CD4-positive, alpha-beta T cell treated with Interleukin-12 subunit alpha and Interleukin-12 subunit beta, for 1 hour (primary cell): ENCODE measurements at places on chromosomes 2 and 18.

GRCh38 chr2:26526589-26526988 lies 48.7 kb upstream of the OTOF start:
- DNase-seq: no peak

DNA sequence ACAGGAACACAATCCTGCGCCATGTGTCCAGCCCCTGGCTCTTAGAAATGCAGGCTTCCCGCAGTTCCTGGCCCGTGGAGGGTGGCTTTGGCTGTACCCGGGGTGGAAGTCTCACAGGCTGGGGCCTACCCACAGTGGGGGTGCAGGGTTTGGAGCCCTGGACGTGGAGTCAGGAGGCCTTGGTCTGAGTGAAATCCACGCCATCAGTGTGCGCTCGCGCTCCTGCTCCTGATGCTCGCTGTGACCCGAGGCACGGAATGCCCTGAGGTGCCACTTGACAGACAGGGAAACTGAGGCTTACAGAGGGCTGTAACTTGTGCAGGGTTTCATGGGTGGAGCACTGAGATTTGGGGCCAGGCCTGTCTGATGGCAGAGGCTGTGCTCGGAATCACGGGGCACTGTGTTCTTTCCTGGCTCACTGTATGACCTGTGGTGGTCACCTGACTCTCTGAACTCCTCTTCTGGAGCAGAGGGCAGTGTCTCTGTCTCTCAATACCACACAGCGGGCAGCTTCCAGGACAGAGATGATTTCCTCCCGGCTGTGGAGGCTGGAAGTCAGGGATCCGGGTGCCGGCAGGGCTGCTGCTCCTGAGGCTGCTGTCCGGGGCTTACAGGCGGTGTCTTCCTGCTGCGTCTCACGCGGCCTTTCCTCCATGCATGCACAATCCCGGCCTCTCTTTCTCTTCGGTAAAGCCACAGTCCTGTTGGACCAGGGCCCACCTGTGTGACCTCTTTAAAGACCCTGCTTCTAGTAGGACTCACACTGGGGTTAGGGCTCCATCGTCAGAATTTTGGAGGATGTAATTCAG lies 25.9 kb upstream of the ALLC start:
- no peak for DNase-seq

DNA sequence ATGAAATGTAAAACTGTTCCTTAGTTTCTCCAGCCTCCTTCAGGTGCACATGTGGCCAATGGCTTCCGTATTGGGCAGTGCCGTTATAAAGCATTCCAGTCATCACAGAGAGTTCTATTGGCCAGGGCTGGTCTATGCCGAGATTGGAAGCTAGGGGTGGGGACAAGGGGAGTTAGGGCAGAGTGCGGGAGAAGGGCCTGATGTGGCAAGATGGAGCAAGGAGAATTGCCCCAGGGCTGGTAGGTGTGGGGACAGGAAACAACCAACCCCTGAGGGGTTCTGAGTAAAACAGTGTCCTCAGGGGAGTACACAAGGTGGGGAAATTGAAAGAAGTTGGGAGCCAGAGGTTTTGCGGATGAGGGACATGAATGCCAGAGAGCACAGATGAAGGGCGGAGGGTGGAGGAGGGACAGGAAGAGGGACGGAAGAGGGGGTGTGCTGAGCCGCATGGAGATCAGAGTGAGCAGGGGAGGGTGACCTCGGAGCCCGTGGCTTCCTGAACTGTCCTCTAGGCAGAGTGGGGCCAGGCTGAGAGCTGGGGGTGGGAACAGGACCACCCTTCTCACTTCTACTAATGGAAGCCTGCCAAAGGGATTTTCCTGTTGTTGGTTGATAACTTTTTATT lies 9.1 kb upstream of the ATP6V1C2 start:
- no peak for DNase-seq

DNA sequence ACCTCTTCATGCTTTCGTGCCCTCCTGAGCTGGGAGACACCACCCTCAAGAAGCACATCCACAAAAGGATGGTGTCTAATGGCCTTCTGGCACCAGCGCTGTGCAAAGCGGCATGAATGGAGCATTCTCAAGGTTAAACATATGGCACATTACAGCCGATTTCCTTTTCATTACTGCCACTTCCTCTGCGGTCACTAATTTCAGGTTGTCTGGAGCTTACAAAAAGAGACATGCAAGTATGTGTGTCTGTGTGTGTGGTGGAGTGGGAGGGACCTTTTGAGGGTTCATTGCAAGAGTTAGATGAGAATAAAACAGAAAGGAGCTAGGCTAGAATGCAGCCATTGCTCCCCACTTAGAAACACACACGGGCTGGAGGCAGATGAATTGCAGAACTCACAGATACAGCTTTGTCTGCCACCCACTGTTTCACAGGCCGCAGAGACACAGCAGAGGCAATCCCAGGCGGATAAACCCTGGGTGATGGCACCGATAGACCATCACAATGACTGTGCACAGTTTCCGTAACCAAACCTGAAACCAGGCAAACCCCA lies 76.0 kb downstream of the TGIF1 start:
- DNase-seq: peak; percentile 58

DNA sequence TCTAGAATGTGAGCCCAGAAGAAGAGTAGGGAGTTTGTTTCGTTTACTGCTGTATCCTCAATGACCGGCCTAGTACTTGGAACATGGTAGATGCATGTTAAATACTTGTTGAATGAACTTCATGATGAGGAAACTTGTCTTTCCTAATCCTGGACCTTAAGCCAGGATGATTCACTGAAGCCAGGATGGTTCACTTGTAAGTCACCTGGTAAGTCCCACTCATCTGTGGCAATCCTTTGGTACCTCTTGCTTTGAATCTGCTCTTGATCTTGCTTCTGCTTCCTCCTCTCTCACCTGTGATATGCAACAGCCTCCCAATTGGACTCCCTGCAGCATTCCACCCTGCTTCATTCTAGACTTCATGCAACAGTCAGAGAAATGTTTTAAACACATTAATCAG lies 43.6 kb downstream of the QPCT start:
- no peak for DNase-seq

DNA sequence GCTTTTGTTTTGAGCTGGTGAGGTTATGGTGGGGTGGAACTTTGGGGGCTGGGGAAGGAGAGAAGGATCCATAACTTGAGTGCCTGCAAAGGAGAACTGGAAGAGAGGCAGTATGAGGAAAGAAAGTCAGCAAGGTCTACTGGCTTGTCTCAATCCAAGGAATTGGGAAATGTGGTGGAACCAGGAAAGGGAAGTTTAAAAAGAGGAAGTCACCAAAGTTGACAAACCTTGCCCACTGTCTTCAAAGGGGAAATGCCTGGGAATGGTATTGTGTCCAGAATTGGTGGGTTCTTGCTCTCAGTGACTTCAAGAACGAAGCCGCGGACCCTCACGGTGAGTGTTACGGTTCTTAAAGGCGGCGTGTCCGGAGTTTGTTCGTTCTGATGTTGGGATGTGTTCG lies 304.1 kb upstream of the FAM98A start:
- DNase-seq: no peak

DNA sequence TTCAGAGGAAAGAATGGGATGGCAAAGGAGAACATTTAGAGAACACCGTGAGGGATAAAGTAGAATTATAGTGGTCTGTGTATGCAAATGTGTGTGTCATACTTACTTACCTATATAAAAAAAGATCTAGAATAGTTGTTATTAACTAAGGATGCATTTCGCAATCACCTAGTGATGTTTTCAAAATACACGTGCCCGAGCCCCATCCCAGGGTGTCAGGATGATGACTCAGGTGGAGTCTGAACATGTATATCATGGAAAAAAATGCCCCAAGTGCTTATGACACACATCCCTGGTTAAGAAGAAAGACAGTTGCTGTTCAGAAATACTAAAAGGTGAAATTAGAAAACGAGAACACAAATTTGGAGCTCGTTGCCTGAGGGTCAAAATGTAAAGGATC lies 109.0 kb downstream of the CERS6 start:
- no peak for DNase-seq

DNA sequence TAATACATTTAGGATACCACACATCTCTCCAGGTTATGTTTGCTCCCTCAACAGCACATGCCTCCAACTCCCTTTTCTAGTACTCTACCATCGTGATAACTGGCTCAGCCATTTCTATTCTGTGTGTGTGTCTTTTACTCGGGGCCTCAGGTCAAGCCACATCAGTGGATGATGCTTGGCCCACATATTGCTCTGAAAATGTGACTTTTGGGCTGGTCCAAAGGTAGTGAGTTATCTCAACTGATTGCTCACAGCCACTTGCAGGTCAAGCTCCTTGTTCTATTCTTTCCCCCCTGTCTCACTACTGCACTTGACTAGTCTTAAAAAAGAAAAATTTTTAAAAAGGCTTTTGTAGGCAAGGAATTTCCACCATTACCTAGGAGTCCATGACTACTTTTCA lies 5.5 kb downstream of the DSG4 start:
- no peak for DNase-seq

GRCh38 chr2:62545261-62545660 lies 39.3 kb upstream of the TMEM17 start:
- no peak for DNase-seq

DNA sequence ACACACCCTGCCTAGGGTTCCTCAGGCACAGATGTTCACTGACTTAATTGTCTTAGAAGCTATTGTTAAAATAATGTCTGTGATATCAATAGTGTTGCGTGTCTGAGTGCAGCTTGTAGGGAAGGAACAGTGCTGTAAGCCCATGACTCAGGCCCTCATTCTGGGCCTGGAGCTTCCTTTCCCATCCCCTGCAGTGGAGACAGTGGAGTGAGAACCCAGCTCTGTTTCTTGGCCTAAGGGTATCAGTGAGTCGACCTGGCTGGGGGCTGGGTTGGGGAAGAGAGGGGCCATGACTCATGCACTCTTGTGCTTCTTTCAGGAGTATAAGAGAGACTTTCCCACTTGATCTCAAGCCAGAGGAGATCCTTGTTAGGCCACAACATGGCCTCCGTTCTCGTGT lies 106.8 kb downstream of the HRH4 start:
- DNase-seq: no peak

- no peak for DNase-seq
Measured at GRCh38 chr2:110205660-110206455, 1.0 kb upstream of the NPHP1 start.

DNA sequence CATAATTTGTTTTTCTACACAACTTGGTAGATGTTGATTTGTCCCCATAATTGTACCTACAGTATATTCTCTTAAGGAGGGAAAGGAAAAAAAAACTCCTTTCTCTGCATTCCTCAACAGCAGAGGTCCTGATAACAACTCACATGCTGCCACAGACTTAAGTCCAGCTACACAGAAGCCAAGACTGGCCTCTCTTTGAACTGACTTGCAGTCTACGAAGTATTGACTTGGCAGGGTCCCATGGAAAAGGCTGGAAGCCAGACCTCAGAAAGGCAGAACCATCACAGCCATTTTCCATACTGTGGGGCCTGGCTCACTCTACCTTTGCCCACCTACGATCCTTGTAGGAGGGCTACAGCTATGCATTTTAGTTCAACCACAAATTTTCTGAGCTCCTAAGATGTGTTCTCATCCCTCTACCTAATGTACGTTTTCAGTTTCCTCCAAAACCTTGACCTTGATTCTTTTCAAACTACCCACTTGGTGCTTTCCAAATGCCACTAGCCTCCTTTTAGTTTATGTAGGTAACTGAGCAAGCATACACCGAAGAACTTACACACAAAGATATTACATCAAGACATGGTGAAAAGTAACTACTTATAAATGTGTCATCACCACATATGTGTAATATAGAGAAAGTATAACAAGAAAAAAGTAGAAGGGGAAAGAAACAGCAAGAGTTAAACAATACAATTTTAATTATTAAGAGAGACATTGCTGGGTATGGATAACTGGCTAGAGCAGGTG lies 12.2 kb downstream of the LONRF2 start:
- DNase-seq: no peak

GRCh38 chr2:26455037-26455669 lies 22.8 kb downstream of the OTOF start:
- DNase-seq: no peak

GRCh38 chr2:216339456-216340279 lies 32.6 kb downstream of the MARCHF4 start:
- no peak for DNase-seq

- no peak for DNase-seq
Measured at GRCh38 chr2:68428746-68429145, 38.3 kb downstream of the FBXO48 start.

DNA sequence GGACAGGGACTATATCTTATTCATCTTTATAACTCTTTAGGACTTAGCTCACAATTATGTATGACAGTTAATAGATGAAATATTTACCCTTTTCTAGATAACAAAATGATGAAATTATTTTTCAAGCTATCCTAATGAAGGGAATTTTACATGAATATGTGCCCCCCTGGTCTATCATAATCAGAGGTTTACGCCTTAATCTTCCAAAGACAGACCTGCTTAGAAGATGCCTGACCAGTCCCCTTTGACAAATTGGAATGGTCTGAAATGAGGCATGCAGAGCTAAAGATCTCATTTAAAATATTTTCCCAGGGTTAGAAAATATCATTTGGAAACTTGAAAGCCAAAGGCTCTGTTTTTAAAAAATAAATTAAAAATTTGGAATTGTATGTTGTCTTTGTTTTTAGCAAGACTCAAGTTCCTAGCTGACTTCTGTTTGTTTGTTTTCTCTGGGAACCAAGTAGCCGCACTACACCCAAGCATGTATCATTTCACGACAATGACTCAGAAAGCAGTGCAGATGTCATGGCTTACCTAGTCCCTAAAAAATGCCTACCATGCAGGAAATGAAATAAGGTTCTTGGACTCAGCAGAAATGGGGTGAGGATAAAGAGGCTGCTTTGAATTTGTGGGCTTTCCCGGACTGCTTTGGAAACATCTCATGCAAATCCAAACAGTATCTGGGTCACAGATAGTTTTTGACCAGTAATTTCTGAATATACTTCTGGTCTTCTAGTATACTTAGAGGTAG lies 162.1 kb downstream of the ZEB2 start:
- DNase-seq: no peak

GRCh38 chr2:24875272-24875671 lies 44.8 kb downstream of the ADCY3 start:
- DNase-seq: no peak

GRCh38 chr18:36454245-36454644 lies 156.7 kb downstream of the FHOD3 start:
- DNase-seq: no peak

DNA sequence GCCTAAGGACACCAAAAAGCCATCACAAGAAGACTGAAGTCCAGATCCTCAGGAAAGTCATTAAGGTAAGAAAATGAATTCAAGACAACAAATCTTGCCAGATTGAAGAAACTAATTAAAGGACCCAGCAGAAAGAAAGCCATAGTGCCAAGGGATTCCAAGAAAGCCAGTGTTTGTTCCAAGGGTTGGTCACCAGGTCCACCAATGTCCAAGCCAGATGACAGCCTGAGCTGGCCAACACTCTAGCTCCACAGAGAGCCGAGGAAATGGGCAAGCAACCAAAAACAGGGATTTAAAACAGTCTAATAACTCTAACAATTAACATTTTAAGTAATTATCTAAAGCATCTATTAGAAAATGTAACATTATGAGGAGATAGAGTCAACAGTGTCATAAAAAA lies 49.2 kb downstream of the DNER start:
- DNase-seq: no peak
